ENCODE measurements at places on chromosomes 16 and 17. TPM values are rescaled to one million over a fixed set of nuclear protein-coding genes. Genes with fewer than 3 reads are reported as not detected.

CLEC19A gene
- total RNA-seq = not detected

DNA sequence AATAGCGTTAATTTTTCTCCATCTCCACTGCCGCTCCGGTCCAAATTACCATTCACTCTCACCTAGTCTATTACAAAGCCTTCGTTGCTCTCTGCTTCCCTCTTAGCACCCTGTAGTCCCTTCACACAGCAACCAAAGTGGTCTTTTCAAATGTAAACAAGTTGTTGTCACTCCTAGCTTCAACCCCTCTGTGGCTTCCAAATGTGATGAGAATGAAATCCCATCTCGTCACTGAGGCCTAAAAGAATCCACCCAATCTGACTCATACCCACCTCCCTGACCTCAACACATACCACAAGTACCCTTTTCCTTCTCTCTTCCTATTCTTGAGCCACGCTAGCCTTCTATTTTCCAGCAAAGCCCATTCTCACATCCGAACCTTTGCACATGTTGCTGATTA is 2.2 kb upstream of the PELP1 start:
- no peak for DNase-seq

- DNase-seq = no peak
Measured at GRCh38 chr17:40659911-40660310, 5.1 kb downstream of the KRT222 start.

EIF5A gene
- 137 TPM for total RNA-seq

DNA sequence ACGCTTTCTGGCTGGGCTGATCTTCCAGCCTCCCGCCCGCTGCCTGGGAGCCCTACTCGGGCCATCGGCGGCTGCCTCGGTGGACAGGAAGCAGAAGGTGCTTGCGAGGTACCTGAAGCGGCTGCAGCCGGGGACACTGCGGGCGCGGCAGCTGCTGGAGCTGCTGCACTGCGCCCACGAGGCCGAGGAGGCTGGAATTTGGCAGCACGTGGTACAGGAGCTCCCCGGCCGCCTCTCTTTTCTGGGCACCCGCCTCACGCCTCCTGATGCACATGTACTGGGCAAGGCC is 30.7 kb downstream of the CIITA start:
- no peak for DNase-seq

DNA sequence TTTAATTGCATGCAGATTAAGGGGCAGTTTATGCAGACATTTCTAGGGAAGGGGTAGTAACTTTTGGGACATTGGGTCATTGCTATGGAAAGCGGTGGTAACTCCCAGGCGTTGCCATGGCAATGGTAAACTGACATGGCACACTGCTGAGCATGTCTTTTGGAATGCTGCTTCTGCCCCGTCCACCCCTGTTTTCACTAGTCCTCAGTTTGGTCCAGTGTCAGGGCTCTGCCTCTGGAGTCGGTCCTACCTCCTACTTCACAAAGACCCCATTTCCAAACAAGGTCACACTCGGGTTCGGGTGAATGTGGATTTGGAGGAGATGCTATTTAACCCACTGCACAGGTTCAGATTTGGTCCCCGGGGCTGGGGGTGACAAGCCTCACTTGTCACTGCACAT is 2.9 kb downstream of the IL34 start:
- DNase-seq = no peak

- DNase-seq = no peak
Measured at GRCh38 chr17:55748841-55749240, 2.0 kb upstream of the PCTP start.

GRCh38 chr16:85724126-85724879 is 26.6 kb downstream of the C16orf74 start:
- no peak for DNase-seq

HIRIP3 gene
- total RNA-seq = 1.8 TPM

SOST gene
- not detected for total RNA-seq

DNA sequence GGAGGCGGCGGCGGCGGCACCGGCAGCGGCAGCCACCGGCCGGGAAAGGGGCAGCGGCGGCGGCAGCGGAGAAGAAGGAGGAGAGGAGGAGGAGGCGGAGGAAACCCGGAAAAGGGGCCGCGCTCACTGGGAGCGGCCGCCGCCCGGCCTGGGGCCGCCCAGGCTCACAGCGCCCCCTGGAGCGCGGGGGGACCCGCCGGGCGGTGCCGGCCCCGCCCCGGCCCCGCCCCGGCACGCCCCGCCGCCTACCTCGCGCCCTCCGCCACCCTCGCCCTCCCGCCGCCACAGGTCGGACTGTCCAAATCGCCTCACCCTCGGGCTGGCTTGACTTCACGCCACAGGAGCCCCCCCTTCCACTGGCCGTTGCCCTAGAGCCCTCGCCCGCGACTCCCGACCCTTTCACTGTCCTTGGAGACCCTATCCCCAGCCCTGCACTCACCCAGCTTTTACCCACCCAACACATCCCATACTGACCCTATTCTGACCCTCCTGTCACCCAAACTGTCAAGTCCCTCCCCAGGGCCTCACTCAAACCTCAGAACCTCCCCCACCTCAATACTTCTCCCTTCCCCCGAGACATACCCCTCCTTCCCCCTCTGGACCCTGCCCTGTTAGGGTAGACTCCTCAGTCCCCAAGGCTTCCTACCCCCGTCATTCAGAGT is at the start of gene CSNK2A2:
TSS of gene CSNK2A2 (minus strand) at position 85 of the 662 bp plus-strand sequence. CDS start 370 bp downstream, outside the sequence.
- DNase-seq = peak; percentile 75

DNA sequence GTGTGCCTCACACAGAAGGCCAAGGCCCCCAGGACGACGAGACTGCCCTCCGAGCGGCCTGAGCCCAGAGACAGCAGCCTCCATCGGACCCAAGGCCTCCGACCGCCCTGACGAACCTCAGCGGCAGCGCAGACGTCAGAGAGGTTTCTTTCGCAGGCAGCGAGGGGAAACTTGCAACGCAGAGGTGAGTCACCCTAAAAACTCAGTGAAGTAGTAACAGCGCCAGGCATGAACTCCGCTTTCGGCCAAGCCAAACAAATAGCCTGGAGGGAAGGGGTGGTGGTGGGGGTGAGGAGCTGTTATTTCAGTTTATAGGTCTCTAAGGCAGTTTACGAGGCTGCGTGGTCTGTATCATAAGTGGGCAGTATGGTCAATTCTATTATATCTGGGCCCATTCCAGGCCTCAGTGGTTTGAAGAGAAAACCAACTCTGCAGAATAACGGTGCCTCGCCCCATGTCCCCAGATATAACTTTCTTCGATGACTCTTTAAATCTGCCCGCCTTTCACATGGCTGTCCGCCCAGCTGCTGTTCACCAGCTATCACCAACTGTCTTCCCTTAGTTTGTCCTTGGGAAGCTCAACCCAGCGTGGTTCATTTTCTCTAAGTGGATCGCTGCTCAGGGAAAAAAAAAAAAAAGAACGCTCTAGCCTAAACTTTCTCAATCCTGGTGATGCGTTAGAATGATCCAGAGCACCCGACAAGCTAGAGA is 43.5 kb upstream of the FOXF1 start:
- no peak for DNase-seq

GRCh38 chr17:1299552-1300370 is 20.3 kb downstream of the TRARG1 start:
- no peak for DNase-seq

GRCh38 chr16:80377096-80377956 is 163.5 kb upstream of the DYNLRB2 start:
- DNase-seq = peak; percentile 64

GRCh38 chr16:23132775-23133463 is 16.3 kb downstream of the USP31 start:
- DNase-seq = no peak

DNA sequence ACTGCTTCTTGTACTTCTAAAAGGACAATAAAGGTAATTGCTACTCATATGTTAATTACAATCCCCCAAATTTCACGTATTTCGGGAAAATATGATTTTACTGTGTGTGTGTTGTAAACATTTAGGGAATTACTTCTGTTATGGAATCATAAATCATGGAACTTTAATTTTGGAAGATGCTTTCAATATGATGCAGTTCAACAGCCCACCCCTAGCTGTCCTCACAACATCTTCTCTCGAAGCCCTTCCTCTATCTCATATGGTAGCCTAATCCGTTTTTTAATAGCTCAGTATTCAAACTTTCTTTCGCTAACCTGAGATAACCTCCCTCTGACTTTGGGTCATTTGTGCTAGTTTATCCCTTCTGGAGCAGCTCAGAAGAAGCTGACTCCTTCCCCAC is 78.4 kb downstream of the ANKFN1 start:
- DNase-seq = no peak

SLC35G6 gene
- not detected for total RNA-seq

TRPV2 gene
- total RNA-seq = 0.58 TPM

DNA sequence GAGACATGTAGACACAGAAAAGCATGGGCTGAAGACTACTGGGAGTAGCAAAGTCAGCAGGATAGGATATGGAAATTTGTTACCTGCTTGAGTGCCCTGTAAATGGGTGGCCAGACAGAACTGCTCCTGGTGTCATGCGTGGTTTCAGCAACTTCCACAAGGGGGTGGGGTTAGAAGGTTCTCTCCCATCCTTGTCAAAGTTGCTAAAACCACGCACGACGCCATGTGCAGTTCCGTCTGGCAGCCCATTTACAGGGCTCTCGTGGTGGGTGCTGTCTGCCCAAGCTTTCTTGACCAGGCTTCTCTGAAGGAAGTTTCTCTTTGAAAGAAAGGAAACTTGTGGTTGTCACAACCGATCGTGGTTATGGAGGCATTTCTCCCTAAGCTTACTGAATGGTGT is 6.9 kb upstream of the DBNDD1 start:
- no peak for DNase-seq

- DNase-seq = no peak
Measured at GRCh38 chr17:83069931-83070742, 9.3 kb upstream of the METRNL start.

DNA sequence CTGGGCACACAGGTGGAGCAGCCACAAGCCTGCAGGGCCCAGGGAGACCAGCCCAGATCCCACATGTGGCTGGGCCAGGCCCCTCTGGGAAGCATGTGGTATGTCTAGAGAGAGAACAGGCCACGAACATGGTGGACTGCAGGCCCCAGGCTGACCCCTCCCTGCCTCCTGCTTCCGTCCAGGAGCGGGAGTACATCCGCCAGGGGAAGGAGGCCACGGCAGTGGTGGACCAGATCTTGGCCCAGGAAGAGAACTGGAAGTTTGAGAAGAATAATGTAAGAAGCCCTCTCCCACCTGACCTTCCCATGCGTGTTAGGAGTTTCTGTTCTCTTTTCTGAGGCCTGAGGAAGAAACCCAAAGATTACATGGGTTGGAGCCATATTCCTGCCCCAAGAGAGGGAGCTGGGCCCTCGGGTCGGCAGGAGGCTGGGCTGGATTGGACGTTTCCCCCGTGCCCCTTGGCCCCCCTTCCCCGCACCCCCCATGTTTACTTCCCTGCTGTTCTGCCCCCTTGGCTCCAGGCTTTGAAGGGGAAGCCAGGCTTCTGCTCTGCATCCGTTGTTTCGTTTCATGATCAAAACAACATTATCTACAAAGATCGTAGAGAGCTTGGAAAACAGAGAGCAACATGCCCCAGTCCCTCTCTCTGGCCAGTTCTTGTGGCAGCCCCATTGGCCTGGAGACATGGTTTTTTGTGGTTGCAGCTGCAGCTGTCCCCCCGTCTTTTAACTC is 5.7 kb upstream of the TCAP start:
- no peak for DNase-seq

GRCh38 chr16:1890708-1891050 is 18.7 kb upstream of the MEIOB start:
- DNase-seq = no peak

GRCh38 chr17:77372444-77373298 is 231.9 kb downstream of the SEC14L1 start:
- DNase-seq = peak; percentile 76

- no peak for DNase-seq
Measured at GRCh38 chr17:28443901-28444638, 29.4 kb upstream of the SLC13A2 start.

SNF8 gene
- total RNA-seq = 18.7 TPM

LRRC36 gene
- total RNA-seq = 0.73 TPM

KCNH4 gene
- total RNA-seq = not detected

DNA sequence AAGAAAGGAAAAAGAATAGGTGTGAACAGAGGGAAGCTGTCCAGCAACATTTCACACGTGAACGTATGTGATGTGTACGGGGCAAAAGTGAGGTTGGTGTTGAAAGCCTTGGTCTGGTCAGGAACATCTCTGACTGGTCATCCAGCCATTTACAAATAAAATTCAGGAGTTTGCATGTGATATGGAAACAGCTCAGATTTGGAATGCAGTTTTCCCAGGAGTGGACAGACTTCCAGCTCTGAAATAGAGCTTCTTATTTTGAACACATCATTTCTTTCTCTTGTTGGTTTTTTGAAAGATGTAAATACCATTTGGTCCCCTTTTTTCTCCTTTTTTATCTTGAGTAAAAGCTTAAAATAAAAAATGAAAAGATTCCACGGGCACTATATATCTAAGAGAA is 566.2 kb upstream of the ZFHX3 start:
- DNase-seq = no peak

DNA sequence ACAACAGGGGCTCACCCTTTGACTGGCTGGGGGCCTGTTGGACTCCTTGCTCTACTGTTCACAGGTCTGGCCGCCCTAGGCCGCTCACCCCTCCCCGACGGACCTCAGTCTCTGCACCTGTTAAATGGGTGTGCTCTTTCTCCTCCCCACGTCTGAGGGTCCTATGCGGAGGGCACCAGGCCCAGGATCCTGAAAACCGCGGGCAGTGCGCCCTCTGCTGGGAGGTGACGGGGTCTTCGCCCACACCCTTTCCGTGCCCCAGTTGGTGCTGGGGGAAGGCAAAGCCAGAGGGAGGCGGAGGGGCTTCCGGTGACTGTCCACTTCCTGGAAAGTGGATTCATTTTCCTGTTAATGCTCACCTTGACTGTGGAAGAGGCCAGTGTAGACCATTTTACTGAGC is 1010.9 kb downstream of the KCNJ18 start:
- DNase-seq = no peak

GRCh38 chr16:21664801-21665492 is 1.2 kb downstream of the OTOA start:
- DNase-seq = no peak

- DNase-seq = no peak
Measured at GRCh38 chr16:57318240-57318970, 33.9 kb upstream of the PLLP start.

SGCA gene
- 21.4 TPM for total RNA-seq

CDYL2 gene
- 1.8 TPM for total RNA-seq
